Fibroblast of skin of left biceps (primary cell): ENCODE measurements at places on chromosomes 7 and 10.
A peak's percentile ranks its signal among the peaks of the same experiment; 100 is the strongest.

DNA sequence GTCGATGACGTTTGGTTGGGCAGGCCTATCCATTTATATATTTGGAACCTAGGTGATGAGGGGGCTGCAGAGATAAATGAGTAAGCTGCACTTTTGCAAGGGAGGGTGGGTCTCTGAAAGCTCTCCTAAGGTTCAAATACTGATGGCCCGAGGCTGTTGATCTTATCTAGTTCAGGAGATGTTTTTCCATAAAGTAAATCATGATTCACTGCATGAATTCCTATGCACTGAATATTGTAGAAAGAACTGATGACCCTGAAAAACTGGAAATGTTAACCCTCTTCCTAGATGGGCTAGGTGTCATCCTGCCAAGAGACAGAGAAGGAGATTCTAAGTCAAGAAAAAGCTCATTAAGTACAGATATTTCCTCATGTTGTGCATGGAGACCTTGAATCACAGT, 459.9 kb downstream of the PLXNA4 start:
- peak; percentile 15 for DNase-seq

- DNase-seq: no peak
Measured at GRCh38 chr10:33134011-33134751, 176.2 kb upstream of the ITGB1 start.

GRCh38 chr7:132575419-132575981, 770 bp downstream of the PLXNA4 start:
- DNase-seq: no peak

DNA sequence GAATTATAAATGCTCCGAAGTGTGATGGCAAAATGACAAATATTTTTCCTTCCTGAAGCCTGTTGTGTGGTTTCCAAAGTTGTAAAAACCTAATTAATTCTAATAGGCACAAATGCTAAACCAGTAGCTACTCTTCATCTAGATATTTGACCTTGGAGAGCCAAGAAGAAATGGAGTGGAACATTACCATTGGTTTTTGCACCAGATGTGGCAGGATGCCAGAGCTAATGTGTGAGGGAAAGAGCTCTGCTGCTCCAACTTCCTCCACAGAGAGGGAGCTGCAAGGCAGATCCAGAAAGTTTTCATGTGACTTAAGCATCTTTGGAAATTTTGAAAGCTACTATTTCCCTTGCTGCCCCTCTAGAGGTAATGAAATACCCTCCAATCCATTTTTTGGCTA, 65.1 kb upstream of the HPS1 start:
- no peak for DNase-seq

DNA sequence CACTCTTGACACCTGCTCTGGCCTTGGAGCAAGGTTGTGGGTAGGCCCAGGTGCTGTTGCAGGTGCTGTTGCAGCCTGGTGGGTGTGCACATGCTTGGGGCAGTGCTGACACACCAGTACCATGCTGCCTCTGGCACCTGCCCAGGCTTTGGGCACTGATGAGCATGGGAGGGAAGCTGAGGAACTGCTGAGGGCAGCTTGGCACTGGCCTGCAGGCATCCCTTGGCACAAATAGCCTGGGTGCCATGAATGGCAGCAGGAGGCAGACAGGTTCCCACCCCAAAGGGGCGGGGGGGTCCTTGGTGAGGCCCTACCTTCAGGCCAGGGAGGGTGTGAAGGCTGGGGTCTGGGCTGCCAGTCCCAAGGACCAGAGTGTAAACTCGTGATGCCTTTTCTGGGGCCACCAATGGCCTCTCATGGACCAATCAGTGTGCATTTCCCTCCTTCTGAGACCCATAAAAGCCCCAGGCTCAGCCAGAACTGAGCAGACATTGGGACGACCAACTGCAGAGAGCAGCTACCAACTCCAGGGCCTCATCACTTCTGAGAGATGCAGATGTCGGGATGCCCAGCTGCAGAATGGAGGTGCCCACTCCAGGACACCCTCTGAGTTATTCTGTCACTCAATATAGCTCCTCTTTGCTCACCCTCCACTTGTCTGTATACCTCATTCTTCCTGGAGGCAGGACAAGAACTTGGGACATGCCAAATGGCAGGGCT, 547.4 kb downstream of the ZWINT start:
- no peak for DNase-seq

DNA sequence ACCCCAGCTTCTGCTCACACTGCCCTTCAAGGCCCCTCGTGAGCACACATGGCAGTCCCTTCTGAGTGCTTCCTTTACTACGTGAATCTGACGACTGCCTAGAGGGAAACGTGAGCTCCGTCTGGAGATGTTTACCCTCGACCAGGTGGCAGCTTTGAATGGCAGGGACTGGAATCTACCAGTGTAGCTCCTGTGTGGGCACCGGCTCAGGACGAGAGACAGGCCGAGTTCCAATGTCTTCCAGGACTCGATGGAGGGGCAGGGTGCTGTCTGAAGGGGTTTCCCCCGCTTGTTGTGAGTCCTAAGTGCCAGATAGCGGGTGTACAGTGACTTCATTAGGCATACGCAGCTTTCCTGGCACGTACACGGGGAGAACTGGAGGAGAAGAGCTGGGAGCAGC, 229.9 kb downstream of the ADARB2 start:
- no peak for DNase-seq

DNA sequence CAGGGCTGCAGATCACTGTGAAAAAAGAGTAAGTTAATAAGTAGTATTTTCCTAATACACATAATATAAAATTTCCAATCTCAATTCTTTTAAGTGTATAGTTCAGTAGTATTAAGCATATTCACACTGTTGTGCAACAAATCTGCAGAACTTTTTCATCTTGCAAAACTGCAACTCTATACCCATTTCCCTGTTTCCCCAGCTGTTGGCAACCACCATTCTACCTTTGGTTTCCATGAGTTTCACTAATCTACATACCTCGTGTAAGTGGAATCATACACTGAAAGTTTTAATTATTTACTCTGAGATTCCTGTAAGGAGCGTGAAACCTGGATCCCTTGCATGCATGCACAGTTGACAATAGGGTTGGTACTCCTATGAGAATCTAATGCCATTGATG, 155.4 kb downstream of the ZPBP start:
- no peak for DNase-seq

GRCh38 chr7:155867280-155867679, 55.0 kb upstream of the SHH start:
- no peak for DNase-seq

- no peak for DNase-seq
Measured at GRCh38 chr7:107274506-107274905, 105.7 kb downstream of the HBP1 start.

DNA sequence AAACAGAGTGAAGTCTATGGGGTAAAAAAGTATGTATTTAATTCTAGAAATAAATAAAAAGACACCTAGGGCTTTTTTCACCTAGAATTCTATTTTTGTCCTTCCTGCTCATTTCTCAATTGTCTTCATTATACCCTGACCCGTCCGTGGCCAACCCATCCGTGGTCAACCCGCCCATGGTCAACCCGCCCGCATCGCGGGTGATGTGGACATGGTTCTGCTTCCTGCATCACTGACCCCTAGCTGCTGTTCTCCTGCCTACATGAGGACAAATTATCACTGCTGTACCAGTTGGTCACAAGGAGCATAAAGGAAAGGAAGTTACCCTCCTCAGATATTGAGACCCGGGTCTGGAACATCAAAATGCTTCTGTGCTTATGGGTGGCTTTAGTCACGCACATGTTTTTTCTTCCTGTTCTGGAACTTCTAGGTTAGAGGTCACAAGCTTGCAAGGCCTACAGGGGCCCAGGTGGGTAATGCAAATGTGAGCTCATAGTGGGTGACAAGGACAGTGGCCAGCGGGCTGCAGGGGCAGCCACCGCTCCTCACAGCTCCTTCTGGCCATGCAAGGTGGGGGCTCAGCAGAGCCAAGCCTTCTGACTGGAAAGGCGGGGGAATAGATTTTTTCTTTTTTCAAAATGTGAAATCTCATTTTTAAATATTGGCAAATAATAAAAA, 15.5 kb downstream of the CAMK2G start:
- no peak for DNase-seq

- DNase-seq: no peak
Measured at GRCh38 chr7:106466867-106467266, 182.1 kb upstream of the NAMPT start.

- no peak for DNase-seq
Measured at GRCh38 chr7:142790555-142790954, 19.8 kb downstream of the PRSS2 start.

GRCh38 chr7:148838905-148839304, 45.2 kb downstream of the EZH2 start:
- DNase-seq: no peak

GRCh38 chr7:95295397-95295796, 28.9 kb downstream of the PON1 start:
- no peak for DNase-seq

- no peak for DNase-seq
Measured at GRCh38 chr10:69731184-69731583, 70.5 kb upstream of the COL13A1 start.

- no peak for DNase-seq
Measured at GRCh38 chr7:116172353-116172752, 38.0 kb upstream of the TES start.

DNA sequence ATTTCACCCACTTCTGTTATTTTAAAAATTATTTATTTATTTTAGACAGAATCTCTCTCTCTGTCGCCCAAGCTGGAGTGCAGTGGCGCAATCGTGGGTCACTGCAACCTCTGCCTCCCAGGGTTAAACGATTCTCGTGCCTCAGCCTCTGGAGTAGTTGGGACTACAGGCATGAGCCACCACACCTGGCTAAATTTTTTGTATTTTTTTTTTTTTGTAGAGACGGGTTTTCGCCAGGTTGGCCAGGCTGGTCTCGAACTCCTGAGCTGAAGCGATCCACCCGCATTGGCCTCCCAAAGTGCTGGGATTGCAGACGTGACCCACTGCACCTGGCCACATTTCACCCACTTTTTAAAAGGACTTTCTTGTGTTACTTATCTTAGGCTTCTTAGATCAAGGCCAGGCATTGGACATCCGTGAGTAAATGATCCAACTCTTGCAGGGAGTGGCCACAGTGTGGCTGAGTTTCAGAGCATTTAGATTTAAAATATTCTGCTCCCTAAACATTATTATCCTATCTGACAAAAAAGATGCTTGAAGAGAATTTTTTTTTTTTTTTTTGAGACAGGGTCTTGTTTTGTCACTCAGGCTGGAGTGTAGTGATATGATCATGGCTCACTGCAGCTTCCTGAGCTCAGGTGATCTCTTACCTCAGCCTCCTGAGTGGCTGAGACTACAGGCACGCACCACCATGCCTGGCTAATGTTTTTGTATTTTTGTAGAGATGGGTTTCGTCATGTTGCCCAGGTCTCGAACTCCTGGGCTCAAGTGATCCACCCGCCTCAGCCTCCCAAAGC, 14.4 kb downstream of the SNX10 start:
- DNase-seq: no peak

- no peak for DNase-seq
Measured at GRCh38 chr7:105788816-105789349, 87.5 kb downstream of the ATXN7L1 start.

DNA sequence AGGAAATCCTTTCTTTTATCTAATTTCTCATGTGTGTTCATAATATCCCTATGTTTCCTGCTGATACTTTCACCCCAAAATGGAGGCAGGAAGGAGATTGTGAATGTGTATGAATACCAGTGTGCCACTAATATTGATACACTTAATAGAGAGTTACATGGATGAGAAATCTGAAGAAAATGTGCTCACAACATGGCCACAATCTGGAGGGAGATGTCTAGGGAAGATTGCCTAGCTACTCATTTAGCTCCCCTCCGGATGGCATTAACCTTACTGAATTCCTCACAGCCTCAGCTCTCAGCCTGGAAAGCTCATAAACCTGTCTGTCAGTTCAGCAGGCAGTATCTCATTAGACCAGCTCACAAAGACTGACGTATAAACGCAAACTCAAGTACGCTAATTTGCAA, 23.4 kb upstream of the DMTF1 start:
- DNase-seq: no peak

DNA sequence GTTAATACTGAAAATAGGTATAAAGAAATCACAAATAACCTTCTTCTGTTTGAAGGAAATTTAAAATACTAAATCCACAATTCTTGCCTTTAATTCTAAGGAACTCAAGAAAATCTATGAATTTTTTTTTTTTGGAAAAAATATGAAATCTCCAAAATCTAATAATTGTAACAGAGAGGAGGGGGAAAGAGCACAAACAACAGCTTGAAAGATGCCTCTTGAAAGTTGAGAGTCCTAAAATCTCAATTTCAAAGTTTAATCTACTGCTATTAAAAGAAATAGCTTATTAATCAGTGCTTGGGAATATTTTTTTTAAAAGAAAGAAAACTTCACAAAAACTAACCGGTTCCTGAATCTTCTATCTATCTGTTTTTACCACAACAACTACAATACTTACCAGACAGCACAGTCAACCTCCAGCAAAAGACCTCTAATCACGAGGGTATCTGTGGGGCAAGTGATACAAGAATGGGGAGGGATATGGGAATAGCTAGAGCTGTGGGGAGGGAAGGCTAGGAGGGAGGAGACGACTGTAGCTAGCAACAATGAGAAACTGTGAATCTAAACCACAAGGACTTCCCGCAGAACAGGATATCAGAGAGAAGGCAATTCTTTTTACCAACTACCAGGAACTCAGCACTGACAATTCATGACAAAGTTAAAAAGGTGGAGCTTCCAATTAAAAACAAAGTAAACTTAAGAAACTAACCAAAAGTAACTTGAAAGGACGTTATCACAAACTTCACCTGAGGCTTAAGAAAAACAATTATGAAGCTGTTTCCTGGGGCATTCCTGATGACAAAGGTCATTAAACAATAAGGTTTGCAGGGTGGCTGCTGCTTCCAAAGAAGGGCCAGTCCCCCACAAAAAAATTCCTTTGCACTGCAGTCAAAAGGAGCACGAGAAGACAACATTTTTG, at the start of gene USP54:
Gene USP54 (minus strand): TSS at position 462 of the 919 bp plus-strand sequence. CDS start 15,684 bp downstream, outside the sequence.
- DNase-seq: no peak

DNA sequence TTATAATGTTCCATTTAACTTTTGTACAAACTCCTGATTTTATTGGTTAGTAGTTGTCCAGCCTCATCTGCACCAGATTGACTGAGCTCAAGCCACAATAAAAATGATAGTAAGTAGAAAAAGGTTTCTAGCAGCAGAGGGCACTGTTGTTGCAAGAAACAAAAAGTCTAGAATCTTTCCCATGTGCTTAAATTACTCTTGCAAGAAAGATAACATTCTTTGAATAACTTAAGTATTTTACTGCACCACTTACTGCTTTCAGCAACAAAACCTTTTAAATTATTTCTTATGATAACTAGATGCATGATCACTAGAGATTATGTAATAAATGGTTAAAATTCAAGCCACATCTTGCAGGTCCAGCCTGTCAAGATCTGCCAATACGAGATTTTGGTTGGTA, 27.0 kb downstream of the LMOD2 start:
- peak; percentile 38 for DNase-seq

GRCh38 chr7:129544700-129545099, 42.4 kb downstream of the SMKR1 start:
- no peak for DNase-seq
